Mesendoderm (in vitro differentiated cells): ENCODE measurements at places on chromosomes 2 and 18.

GRCh38 chr2:28250006-28250405 is 142.7 kb upstream of the FOSL2 start:
- DNase-seq: peak; percentile 93

DNA sequence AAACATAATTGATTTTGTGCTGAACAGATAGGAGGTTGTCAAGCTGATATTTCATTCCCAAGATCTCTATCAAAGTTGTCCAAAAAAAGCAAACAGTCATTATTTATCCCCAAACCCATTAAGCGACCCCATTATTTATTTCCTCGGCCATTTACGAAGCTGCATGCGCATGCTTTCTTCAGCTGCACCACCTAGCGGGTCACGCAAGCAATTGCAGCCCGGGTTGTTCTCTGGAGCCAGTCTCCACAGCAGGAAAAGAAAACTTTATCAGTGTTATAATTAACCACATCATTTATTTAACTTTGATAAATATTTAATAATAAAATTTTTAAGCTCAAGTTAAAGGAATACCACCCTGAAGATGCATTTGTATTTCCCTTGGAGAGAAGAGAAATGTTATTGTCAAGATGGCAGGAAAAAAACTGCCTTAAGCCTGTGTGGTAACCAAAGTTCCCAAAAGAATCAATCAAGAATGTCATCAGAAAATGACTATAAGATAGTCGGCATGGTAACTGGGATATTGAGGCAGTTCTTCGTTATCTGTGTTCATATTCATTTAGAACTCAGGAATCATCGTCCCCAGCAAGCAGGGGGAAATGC is 304.7 kb downstream of the FBXO15 start:
- DNase-seq: peak; percentile 53

GRCh38 chr2:32248299-32248698 is 16.4 kb downstream of the NLRC4 start:
- no peak for DNase-seq

- no peak for DNase-seq
Observed at GRCh38 chr2:85433511-85434089, 15.1 kb downstream of the SH2D6 start.

- DNase-seq: no peak
Observed at GRCh38 chr18:68604256-68604655, 110.7 kb downstream of the TMX3 start.

GRCh38 chr2:126913329-126913728 is 14.6 kb downstream of the TEX51 start:
- DNase-seq: no peak

GRCh38 chr2:120486441-120486840 is 140.5 kb downstream of the INHBB start:
- DNase-seq: no peak
